ENCODE measurements at places on chromosomes 2 and 18.
A peak's percentile ranks its signal among the peaks of the same experiment; 100 is the strongest.

- DNase-seq: no peak
These were observed 299.2 kb upstream of the ZSWIM2 start for GRCh38 chr2:187148059-187148714.

GRCh38 chr2:192119536-192119935 lies 75.2 kb downstream of the TMEFF2 start:
- DNase-seq: no peak

DNA sequence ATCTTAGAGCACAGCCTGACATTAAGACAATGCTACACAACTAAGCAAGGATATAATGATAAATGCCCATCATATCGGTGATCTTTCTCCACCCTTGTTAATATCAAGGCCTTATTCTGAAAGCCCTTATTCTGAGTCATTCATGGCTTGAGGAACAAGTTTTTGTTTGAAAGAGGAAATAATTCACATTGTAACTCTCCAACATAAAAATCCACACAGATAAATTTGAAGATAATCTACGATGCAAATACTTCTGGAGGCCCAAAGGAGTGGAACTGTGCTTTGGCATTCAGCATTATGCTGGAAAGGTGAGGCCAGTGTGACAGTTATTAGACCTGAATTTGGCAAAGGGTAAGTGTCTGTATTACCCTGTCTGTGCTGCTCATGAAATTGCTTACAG lies 227.4 kb downstream of the MYO3B start:
- DNase-seq: no peak

DNA sequence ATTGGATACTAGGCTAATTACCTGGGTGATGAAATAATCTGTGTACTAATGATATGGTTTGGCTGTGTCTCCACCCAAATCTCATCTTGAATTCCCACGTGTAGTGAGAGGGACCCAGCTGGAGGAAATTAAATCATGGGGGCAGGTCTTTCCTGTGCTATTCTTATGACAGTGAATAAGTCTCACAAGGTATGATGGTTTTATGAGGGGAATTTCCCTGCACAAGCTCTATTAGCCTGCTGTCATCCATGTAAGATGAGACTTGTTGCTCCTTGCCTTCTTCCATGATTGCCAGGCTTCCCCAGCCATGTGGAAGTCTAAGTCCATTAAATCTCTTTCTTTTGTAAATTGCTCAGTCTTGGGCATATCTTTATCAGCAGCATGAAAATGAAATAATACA lies 394.1 kb upstream of the SYT4 start:
- no peak for DNase-seq

DNA sequence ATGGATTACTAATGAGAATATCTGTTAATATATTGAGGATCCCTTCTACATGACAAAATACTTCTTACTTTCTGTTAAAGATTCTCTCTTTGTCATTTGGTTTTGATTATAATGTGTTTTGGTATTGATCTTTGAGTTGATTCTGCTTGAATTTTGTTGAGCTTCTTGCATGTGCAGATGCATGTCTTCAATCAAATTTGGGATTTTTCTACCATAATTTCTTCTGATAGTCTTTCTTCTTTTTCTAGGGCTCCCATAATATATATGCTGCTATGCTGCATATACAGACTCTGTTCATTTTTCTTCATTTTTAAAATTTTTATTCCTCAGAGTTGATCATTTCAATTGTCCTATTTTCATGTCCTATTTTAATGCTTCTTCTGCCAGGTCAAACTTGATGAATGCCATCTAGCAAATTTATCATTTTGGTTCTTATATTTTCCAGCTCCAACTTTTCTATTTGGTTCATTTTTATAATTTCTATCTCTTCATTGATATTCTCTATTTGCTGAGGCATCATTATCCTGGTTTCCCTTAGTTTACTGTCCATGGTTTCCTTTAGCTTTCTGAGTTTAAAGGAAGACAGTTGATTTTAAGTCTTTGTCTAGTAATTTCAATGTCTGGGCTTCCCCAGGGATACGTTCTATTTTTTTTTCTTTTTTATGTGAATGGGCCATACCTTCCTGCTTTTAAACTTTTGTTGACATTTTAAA lies 244.7 kb downstream of the WDPCP start:
- DNase-seq: no peak

- DNase-seq: peak; percentile 77
These were observed 218.2 kb downstream of the RBM43 start for GRCh38 chr2:151043484-151043883.
